ENCODE measurements at places on chromosomes 16 and 17.
A peak's percentile ranks its signal among the peaks of the same experiment; 100 is the strongest.

DNA sequence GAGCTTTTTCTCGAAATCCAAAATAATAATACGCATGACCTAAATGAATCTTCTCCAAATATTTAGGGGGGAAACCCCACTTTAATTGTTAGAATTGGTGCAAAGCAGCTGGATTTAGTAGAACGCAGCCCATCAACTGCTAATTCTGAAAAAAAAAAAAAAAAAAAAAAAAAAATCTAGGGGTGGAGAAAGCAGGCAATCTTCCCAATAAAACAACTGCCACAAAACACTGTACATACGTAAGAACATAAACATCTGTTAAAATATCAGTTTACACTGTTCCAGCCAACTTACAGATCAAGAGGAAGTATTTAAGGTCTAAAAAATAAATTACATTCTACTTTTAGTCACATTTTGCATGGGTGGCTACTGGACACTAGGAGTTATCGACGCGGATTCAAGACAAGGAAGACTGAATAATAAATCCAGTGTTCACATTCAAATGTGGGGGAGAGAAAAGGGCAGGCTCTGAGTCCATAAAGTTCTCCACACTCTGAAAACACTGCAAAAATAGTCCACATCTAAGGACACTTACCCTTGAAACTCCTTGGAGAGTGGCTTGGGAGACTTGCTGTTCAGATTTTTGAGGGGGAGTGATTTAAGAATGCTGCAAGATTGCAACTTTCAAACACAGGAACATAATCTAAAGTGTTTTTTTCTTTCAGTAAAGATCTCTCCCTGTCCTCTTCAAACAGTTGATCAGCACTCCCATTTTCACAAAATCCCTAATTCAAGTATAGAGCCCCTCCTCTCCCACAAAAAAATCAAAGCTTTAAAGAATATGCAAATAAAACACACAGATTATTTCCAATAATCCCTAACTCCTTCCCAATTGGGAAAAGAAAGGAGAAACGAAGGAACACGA is 1.3 kb downstream of the APPBP2 start:
- no peak for DNase-seq

- DNase-seq: no peak
Observed at GRCh38 chr16:75593825-75594820, 27.9 kb downstream of the GABARAPL2 start.

- DNase-seq: no peak
Observed at GRCh38 chr17:21218101-21218500, 4.1 kb upstream of the TMEM11 start.

DNA sequence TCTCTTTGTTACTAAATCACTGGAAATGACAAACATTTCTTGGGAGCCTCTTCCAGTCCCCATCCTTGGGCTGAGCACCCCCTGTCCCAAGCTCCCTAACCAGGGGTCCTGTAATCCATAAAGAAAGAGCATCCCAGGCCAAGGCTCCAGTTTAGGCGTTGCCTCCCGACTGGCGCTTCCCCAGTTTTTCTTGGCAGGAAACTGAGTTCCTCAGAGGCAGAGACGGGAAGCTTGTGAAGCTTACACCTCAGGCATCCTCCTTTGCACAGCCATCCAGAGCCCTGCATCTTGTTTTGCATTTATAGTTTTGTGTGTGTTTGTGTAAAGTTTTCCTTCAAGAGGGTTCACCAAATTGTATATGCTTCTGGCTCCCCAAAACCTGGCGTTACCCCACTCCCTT is 7.1 kb downstream of the COPZ2 start:
- no peak for DNase-seq

DNA sequence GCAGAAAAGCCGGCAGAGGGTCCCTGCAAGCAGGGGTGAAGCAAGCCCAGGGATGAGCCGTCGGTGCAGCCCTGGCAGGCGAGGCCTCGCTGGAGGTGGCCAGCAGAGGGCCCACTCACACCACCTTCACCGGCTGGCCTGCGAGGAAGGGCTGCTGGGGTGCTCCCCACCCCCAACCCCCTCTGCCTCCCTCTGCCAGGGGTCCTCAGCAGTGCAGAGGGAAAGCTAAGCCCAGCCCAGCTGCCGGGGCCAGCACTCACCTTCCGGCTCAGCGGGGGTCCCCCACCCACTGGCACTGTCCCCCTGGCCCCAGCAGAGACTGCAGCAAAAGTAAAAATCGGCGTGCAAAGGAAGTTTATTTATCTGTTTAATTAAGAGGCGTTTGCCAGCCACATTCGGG is 113.4 kb downstream of the ENGASE start:
- DNase-seq: no peak

DNA sequence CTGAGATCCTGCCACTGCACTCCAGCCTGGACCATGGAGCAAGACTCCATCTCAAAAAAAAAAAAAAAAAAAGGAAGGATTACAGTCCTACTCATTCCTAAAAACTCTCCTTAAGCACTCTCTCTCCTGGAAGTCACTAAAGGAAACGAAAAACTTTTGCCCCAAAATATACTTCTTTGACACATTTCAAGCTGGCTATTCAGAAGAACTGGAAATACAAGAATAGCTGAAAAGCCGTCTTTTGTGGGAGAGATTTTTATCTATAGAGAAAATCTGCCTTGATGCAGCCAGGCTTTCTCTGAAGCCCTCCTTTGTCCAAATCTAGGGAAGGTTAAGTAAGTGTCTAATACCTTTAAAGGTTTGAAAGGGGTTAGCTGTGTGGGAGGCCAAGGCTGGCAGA is 16.9 kb upstream of the MARVELD3 start:
- no peak for DNase-seq

DNA sequence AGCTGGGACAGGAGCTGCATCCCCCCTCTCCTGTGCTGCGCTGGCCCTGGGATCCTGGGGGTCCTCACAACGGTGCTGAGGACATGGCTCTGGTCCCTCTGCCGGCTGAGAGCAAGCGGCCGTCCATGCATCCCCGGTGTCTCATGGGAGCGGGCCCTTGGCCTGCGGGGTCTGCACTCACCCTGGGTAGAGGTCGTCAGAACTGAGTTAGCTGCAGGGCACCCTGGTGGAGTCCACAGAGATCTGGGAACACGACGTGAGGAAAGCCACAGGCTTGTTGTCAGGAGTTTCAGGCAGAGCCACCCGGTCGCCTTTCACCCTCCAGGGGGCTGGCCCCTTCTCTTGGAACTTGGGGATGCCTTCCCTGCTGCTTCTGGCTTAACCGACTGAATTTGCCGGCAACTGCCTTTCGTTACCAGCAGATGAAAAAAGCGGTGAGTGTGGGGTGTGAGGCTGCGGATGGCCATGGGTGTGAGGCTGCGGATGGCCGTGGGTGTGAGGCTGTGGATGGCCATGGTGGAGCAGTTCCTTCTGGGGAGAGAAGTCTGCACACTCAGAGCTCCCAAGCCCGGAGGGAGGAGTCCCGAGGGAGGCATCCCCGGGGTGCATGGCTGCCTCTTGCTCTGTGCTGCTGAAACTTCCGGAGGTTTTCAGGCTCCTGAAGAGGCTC is 81.7 kb downstream of the LMF1 start:
- no peak for DNase-seq

GRCh38 chr17:5241861-5242671 is 7.4 kb upstream of the SCIMP start:
- DNase-seq: no peak

GRCh38 chr17:39674702-39675389 is 6.6 kb downstream of the PNMT start:
- no peak for DNase-seq

DNA sequence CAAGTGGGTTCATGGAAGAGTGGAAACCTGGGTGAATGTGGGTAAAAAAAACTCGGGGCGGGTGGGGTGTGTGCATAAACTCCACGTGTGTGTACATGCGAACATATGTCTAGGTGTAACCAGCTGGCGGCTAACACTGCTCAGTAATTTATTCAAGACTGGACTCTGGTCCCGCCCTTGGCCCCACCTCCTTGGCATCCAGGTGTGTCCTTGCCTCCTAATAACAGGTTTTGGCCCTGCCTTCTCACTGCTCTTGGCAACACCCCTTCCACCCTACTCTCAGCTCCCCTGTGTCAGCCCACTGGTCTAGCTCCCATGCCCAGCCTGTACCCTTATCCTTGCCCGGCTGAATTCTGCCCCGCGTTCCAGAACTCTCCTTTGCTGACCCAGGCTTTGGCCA is 8.3 kb downstream of the FLII start:
- no peak for DNase-seq

GRCh38 chr17:4902540-4902939 is 358 bp downstream of the CHRNE start:
- DNase-seq: no peak

- no peak for DNase-seq
Observed at GRCh38 chr16:65123396-65124211, 1.7 kb upstream of the CDH11 start.

GRCh38 chr17:70621566-70621965 is 452.2 kb downstream of the KCNJ2 start:
- DNase-seq: no peak

- DNase-seq: no peak
Observed at GRCh38 chr16:55275167-55275566, 48.8 kb upstream of the IRX6 start.

- no peak for DNase-seq
Observed at GRCh38 chr16:3780570-3780969, 63.2 kb upstream of the TRAP1 start.

DNA sequence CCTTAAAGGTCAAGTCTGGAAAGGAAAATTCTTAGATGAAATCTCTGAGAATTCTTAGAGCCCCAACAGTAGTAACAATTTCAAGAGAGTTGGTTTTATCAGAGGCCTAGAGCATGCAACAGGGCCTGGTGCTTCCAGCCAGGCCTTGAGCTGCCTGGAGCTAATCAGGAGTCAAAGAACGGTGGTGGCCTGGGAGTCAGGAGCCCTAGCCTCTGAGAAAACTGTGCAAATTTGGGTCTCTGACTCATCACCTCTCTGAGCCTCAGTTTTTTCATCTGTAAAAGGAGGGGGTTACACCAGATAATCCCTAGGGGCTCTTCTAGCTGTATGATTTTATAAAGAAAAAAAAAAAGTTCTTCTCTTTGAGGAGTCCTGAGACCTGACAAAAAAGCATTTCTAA is 227.3 kb upstream of the RPL38 start:
- no peak for DNase-seq

DNA sequence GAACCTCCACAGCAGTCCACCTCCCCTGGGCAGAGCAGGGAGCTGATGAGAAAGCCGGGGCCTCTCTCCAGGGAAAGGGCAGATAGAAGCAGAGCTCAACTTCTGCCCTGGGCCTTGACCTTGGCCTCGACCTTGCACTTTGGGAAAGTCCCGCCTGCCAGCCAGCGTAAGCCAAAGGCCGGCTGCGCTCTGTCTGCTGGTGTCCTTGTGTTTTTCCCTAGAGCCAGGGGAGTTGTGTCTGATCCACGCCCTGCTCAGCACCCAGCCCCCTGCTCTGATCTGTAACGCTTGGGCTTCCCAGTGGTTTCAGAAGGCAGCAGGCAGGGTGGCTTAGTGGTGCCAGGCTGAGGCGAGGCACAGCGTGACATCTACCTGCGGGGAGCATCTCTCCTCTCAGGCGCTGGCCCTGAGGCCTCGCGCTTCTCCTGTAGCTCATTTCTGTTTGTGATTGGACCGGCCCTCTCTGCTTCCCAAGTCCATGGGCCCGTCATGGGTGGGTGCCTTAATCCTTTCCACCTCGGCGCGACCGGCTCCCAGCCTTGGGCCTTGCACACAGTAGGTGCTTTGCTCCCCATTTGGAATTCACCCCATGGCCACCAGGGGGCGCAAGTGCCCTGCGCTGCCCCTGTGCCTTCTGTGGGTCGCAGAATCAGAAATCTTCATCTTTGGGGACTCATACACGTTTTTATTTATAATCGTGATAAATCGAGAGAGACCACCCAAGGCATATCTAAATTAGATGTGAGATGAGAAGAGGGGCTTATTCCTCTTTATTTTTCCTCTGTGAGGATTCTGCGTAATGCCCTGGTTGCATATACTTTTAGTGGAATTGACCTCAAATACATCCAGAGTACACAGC is 24.2 kb downstream of the SGSH start:
- DNase-seq: peak; percentile 48

- no peak for DNase-seq
Observed at GRCh38 chr16:85173981-85174751, 61.9 kb upstream of the CIBAR2 start.

- DNase-seq: no peak
Observed at GRCh38 chr16:28820016-28820415, 2.8 kb upstream of the ATXN2L start.

DNA sequence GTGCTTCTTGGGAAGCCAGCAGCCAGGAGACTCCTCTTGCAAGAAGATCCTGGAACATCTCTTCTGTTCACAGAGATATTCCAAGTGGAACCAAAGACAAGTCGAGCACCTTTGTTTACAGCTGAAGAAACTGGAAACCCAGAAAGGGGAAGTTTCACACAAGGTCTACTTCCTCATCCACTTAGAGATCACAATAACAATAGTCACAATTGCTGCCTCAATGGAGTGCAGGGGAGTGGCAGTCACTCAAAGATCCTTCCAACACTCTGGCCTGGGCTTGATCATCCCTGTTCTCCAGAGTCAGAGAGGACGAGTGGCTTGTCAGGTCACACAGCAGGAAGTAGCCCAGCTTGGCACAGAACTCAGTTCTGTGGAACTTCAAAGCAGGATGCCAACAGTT is 46.9 kb upstream of the SIAH1 start:
- no peak for DNase-seq

DNA sequence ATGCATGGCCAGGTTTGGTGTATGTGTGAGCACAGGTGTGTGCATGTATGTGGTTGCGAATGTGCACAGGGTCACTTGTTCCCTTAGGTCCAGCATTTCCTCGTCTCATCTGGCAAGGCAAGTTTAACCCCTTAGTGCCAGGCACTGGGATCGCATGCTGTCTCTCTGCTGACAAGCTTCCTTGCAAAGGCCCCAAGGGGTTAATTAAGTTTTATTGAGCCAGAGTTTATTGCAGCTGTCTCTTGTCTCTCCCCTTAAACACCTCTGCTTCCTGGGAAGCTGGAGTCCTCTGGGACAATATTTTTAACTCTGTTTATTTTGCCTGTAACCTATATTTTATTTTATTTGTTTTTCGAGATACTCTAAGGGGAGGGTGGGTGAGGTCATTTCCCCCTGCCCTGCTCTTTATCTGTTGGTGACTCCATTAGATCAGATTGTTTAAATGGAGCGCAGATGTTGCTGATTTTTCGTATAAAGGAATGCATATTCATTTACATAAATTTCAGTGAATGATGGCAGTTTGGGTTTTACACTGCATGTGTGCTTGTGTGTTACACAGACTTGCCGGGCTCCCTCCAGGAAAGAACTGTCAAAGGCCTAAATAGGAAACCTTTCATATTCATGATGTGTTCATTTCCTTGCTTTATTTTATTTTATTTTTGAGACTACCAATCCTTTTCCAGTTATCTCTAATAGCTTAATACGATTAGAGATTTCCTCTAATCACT is 99.7 kb downstream of the CBLN1 start:
- no peak for DNase-seq

DNA sequence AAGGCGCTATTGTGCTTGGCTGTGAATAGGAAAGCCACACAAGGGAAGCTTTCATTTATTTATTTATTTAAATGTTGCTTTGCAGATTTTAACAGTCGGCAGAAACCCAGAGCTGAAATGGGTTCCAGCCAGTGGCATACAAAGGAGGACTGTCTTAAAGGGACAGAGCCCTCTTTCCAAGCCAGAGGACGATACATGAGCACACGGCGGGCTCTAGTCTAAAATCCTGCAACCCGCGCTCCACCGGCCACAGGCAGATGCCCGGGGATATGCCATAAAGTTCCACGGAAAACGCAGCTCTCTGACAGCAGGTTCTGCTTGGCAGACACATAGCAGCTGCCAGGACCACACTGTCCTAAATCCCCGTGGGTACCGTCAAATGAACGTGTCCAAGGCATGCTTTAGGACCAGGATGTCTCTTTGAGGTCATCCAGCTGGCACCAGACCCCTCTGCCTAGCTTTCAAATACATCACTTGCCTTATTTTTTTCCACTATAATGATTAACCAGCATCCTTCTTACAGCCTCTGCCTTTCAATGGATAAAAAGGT is 64.6 kb downstream of the CYTH1 start:
- no peak for DNase-seq

GRCh38 chr16:4513086-4513860 is 25.3 kb downstream of the CDIP1 start:
- DNase-seq: no peak
